ENCODE measurements at places on chromosomes 5 and 9. TPM values are rescaled to one million over a fixed set of nuclear protein-coding genes. Genes with fewer than 3 reads are reported as not detected.
A peak's percentile ranks its signal among the peaks of the same experiment; 100 is the strongest.

PLPPR1 gene
- total RNA-seq = not detected

TRPM6 gene
- not detected for total RNA-seq

GRCh38 chr5:10580531-10581423, 16.9 kb downstream of the ANKRD33B start:
- H3K36me3 ChIP-seq = no peaks in the 10 kb centered on the region
- no peak overlapping the region for H3K4me3 ChIP-seq
- H3K27ac ChIP-seq = no peak overlapping the region

GRCh38 chr9:16172796-16173195, 620.0 kb downstream of the CCDC171 start:
- no peaks in the 10 kb centered on the region for H3K36me3 ChIP-seq
- no peaks in the 10 kb centered on the region for H3K4me1 ChIP-seq
- H3K27me3 ChIP-seq = no peaks in the 10 kb centered on the region
- H3K27ac ChIP-seq = no peak overlapping the region

GRCh38 chr9:21096172-21096900, 18.6 kb upstream of the IFNB1 start:
- H3K36me3 ChIP-seq = no peaks in the 10 kb centered on the region
- DNase-seq = peak; percentile 3
- peak overlapping the region; percentile 93 for H3K27ac ChIP-seq
- H3K27me3 ChIP-seq = no peaks in the 10 kb centered on the region
- H3K4me3 ChIP-seq = peak overlapping the region; percentile 73

GRCh38 chr9:133508046-133508445, 16.7 kb downstream of the MYMK start:
- peak overlapping the region; percentile 99 for H3K27ac ChIP-seq
- H3K4me3 ChIP-seq = peak overlapping the region; percentile 78
- no peaks in the 10 kb centered on the region for H3K27me3 ChIP-seq

- no peak for DNase-seq
- H3K27me3 ChIP-seq = peaks cover 46% of the 10 kb centered on the region
- H3K4me3 ChIP-seq = no peak overlapping the region
- H3K27ac ChIP-seq = no peak overlapping the region
Observed at GRCh38 chr9:2889023-2889422, 45.1 kb upstream of the PUM3 start.

DNA sequence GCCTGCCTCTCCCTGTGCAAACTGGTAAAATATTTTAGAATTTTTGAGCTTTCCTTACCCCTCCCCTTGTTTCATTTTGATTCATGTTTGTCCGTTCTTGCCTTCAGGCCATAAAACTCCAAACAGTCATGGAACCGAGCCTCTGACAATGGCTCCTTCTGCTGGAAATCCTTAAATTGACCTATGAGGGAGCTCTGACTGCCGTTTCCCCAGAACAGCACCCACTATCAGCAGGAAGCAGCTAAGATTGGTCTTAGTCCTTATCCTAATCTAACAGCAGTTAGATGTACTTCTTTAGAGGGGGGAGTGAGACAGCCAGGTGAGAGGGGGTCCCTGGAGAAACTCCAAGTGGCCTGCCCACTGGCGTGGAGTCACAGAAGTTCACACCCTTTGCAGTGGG, 106.7 kb downstream of the FAM174A start:
- H3K4me1 ChIP-seq = no peaks in the 10 kb centered on the region
- peaks cover 7% of the 10 kb centered on the region for H3K27me3 ChIP-seq
- no peaks in the 10 kb centered on the region for H3K36me3 ChIP-seq
- no peak overlapping the region for H3K4me3 ChIP-seq
- DNase-seq = no peak
- H3K27ac ChIP-seq = no peak overlapping the region

Measured in naive thymus-derived CD8-positive, alpha-beta T cell (primary cell).